Lung microvascular endothelial cell (primary cell): ENCODE measurements at places on chromosomes 7 and 10.
A peak's percentile ranks its signal among the peaks of the same experiment; 100 is the strongest.

DNA sequence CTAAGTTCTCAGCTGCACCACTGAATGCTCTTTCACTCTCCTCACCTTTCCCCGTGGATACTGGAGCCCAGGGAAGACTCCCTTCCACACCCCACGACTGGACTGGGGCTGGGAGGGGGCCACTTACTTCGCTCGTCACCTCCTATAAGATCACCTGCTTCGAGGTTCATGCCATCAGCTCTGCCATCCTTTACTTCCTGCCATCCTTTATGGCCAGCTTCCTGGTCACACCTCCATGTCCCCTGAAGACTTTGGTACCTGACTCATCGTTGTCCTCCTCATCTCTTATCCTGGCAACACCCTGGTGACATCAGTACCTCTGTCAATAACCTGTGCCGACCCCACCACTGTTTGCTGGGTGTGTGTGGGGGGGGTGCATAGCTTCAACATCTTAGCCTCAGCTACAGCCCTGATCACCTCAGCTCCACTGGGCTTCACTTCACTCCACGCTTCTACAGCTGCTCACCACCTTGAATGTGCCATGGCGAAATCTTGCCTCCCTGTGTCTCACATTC is 8.7 kb upstream of the VDAC2 start:
- no peak for DNase-seq

DNA sequence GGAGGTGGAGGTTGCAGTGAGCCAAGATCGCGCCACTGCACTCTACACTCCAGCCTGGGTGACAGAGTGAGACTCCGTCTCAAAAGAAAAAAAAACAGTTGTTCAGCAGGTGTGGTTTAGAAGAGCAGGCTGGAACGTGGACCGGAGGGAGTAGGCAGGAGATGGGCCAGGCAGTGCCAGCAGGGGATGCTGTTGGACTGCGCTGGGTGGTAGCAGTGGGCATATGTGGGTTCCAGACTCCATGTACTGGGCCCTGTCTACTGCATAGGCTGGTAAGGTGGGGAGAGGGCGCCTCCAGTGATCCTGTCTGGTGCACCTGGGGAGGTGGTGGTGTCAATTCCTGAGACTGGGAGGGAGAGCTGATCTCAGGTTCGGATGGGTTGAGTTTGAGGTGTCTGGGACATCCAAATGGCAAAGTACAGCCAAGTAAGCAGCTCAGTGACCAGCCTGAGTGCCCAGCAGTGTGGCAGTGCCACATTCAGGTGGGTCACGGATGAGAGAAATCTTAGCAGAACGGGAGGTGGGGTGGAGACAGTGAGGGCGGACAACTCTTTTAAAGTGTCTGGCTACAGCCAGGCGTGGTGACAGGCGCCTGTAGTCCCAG is 25.9 kb downstream of the SFXN4 start:
- peak; percentile 56 for DNase-seq

GRCh38 chr7:94296881-94297280 is 97.8 kb upstream of the COL1A2 start:
- no peak for DNase-seq

DNA sequence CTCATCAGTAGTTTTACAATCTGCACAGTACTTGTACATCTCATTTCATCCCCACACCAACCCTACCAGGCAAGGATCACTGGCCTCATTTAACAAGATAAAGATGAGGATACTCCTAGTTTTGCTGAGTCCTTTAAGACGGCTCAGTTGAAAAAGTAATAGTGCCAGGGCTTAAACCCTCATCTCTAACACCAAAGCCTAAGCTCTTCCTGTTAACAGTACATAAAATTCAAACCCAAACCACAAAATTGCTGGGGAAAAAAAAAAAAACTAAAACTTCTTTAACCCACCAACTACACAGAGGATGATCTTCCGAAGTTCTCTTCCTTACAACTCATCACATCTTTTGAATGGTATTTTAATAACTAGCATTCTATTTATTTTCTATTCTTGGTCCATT is 1.3 kb downstream of the SAR1A start:
- DNase-seq = no peak

DNA sequence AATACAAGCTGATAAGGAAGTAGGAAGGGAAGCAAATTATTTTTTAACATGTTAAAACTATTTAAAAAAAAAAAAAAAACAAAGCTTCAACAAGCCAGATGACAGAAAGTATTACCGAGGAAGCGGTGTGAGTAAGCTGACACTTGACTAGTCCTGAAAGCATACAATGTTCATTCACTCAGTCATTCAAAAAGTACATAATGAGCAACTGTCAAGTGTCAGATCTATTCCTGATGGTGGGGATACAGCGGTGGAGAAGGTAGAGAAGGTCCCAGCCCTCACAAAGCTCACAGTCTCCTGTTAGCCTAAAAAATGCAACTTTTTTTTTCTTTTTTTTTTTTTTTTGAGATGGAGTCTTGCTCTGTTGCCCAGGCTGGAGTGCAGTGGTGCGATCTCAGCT is 40.0 kb downstream of the RAPGEF5 start:
- DNase-seq = no peak

GRCh38 chr7:92435542-92435941 is 11.7 kb upstream of the GATAD1 start:
- DNase-seq = no peak

DNA sequence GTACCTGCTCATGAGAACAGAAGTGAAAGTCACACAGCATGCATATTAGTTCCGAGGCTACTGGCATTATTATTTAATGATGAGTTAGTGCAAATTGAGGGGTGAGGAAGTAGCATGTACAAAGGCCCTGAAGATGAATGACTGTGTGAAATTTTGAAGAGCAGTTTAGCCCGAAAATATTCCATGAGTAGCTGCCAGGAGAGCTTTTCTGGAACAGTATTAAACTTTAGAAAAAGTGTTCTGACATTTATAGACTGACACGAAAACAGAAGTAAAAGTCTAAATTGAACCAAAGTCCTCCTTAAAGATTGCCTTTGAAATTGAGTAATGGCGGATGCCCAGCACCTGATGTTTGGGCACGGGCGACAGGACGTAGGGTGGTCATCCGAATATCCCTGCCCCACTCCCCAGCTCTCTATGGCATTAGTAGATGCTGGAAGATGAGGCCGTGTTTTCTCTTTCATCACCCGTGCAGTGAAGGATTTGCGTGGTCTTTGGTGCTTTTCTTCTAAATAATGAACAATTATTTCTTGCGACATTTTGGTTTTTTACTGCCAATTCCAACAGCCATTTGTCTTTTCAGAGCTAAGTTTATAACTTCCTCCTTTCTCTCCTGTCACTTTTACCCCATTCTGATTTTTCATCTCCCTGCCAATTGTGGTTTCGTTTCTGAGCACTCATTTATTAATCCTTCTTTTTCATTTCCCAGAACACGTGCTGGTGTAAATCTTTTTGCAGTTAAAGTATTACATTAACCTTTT is 192.6 kb downstream of the MGMT start:
- DNase-seq = no peak

GRCh38 chr7:5596046-5596895 is 172.6 kb upstream of the TNRC18 start:
- peak; percentile 95 for DNase-seq

GRCh38 chr10:81865581-81865980 is 9.4 kb upstream of the NRG3 start:
- DNase-seq = no peak

GRCh38 chr10:43942096-43942850 is 293.6 kb upstream of the ZNF32 start:
- DNase-seq = no peak

DNA sequence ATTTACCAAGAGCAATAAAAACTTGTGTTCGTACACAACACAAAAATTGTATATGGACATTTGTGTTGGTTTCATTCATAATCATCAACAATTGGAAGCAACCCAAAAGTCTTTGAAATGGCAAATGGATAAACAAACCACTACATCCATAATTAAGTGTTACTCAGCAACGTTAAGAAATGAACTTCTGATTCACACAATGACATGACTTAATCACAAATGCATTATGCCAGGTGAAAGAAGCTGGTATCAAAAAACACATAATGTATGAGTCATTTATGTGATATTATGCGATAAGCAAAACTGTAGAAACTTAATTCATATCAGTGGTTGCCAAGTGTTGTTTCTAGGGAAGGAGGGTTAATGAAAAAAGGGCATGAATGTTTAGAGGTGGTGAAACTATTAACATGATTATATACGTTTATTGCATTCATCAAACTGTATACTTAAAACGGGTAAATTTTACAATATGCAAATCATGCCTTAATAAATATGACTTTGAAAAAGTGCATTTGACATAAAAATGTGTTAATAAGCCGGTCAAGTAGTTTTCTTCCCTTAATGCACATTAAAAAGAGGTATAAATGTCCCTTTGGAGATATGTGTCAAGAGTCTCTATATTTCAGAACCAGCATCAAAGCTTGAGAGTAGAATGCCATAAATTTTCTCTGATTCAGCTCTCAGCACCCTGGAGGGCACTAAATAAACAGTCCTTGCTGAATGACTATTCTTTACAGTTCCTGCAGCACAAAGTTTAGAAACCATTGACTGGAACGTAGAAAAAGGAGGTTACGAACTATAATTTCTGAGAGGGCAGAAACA is 84.8 kb upstream of the GRM3 start:
- DNase-seq = no peak

- no peak for DNase-seq
Measured at GRCh38 chr7:25320791-25321190, 92.5 kb upstream of the NPVF start.

DNA sequence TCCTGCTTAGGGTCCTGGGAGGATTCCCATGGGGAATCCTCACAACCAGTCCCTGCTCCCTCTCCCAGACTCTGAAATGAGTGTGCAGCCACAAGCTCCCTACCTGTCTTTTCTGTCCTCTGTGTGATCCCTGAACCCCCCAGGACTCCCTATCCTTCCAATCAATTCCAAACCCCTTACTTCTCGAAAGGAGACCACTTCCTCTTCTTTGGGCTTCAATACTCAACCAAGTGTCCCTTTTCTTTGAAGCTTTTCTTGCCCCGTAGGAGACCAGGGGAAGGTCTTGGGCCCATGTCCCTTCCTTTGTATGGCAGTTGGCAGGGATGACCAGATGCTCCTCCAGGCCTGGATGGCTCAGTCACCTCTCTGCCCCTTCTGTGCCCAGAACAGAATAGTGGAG is 1.7 kb downstream of the AEBP1 start:
- no peak for DNase-seq

- no peak for DNase-seq
Measured at GRCh38 chr7:50742401-50742800, 40.3 kb downstream of the GRB10 start.

GRCh38 chr7:14902589-14903067 is at the start of gene DGKB:
DGKB (minus strand) TSS chr7:14902751.
- DNase-seq = no peak

GRCh38 chr7:12539681-12540080 is 30.8 kb upstream of the SCIN start:
- no peak for DNase-seq

- DNase-seq = no peak
Measured at GRCh38 chr7:28338041-28338440, 74.3 kb upstream of the CREB5 start.

- DNase-seq = no peak
Measured at GRCh38 chr7:92612501-92612900, 22.3 kb upstream of the FAM133B start.

DNA sequence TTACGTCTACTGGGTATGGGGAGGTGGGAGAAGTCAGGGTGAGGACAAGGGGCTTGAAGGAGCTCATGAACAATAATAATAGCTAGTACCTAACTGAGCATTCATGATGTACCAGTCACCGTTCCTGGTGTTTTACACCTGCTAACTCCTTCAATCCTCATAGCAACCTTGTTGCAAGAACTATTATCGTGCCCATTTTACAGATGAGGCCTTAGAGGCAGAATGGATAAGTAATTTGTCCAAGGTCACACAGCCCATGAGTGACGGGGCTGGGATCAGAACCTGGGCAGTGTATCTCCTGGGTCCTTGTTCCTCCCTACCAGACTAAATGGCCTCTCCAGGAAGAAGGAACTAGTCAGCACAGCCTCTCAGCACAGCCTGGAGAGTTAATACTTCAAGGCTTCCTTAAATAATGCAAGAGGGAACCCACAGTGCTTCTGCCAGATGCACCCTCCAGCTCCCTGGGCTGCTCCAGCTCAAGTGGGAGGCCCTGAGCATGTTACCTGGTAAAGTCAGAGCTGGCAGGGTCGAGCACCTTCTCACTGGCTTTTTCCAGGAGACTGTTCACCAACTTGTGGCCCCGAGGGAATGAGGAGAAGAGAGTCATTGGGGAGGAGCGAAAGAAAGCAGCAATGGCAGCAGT is 28.8 kb downstream of the RRP12 start:
- DNase-seq = no peak

GRCh38 chr7:112981966-112982365 is 104.7 kb downstream of the GPR85 start:
- no peak for DNase-seq

GRCh38 chr10:110863361-110863760 is 8.4 kb upstream of the PDCD4 start:
- DNase-seq = no peak
